Nephron progenitor cell (in vitro differentiated cells): ENCODE measurements at places on chromosomes 6 and 20.

- DNase-seq = no peak
Measured at GRCh38 chr6:35069262-35069661, 71.9 kb downstream of the TCP11 start.

- DNase-seq = no peak
Measured at GRCh38 chr20:38872036-38872435, 54.2 kb upstream of the FAM83D start.

GRCh38 chr20:12358006-12358654, 440.4 kb downstream of the BTBD3 start:
- DNase-seq = no peak

- DNase-seq = peak; percentile 19
Measured at GRCh38 chr6:27617046-27617687, 144.3 kb upstream of the ZNF184 start.

DNA sequence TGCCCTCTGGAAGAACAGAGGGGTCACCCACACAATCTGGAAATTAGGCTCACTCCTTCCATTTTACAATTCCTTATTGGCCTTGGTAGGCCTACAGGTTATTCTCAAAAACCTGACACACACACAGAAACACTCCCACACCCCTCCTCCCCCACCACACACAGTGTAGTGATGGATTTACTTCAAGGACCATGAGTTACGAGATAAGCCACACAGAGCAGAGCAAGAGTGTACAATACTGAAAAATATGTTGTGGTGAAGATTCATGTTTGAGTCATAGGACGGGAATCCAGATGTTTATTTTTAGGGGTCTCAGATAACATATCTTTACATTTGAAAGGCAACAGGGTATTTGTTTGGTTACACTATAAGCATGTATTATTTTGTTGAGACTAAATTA, 291.9 kb downstream of the PLCB1 start:
- no peak for DNase-seq

DNA sequence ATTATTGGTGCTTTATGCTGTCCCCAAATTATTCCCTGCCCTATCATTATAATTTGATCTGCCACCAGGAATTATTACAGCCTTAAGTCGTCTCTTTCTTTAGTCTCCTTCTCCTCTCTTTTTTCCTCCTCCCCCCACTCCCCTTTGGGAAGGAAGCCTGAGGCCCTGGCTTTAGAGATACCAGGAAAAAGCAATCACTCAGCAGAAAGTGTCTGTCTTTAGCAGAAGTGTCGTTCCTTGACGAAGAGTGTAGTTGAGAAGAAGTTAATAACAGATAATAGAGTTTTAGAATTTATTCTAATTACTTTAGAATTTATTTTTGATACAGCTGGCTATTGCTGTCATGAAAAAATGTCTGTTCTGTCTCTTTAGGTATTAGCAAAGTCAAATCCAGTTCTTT, 16.5 kb downstream of the LIN28B start:
- DNase-seq = no peak

DNA sequence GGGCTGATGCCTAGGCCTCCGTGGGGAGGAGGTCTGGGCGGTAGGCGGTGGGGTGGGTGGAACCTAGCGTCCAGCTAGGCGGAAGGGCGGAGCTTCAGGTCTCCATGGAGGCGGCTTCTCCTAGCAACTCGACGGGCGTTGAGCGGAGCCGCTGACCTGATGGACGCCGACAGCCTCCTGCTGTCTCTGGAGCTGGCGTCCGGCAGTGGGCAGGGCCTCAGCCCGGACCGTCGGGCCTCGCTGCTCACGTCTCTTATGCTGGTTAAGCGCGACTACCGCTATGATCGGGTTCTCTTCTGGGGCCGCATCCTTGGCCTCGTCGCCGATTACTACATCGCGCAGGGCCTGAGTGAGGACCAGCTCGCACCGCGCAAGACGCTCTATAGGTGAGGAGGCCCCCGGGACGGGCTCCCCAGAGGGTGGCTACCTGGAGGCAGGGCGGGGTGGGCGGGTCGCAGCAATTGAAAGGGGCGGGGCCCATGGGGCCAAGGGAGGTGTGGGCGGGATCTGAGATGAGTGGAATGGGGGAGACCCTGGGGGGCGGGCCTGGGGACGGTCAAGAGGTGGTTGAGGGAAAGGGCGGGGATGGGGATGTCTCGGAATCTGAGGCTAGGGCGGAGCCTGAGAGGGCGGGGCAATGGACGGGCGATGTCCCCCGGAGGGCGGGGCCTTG, at the start of gene RSPH9:
TSS of gene RSPH9 (plus strand) at position 97 of the 673 bp plus-strand sequence. CDS start at position 160, 63 bp downstream.
- peak; percentile 88 for DNase-seq

DNA sequence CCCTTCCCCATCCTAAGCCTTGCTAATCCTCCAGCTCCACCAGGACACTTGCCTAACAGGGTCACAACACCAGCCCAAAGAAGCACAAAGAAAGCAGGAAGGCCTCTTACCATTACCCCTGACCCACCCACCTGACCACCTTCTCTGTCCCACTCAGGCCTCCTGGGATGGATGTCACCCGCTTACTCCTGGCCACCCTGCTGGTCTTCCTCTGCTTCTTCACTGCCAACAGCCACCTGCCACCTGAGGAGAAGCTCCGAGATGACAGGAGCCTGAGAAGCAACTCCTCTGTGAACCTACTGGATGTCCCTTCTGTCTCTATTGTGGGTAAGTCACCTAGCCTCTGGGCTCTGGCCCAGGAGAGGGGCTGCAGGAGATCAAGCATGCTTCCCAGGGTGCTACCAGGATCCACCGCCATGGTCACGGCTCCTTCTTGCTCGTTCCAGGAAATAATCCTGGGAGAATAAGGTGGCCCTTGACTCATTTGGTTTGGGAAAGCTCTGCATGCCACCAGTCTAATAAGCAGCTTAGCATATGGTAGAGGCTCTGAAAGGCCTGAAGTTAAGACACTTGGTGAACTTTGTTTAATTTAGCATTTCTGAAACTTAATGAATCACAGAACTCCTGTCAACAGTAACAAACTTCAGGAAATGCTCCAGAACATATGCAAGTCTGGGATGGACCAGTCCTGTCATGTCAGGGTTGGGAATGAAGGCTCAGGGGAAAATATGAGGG, 19.2 kb downstream of the ASIP start:
- no peak for DNase-seq

DNA sequence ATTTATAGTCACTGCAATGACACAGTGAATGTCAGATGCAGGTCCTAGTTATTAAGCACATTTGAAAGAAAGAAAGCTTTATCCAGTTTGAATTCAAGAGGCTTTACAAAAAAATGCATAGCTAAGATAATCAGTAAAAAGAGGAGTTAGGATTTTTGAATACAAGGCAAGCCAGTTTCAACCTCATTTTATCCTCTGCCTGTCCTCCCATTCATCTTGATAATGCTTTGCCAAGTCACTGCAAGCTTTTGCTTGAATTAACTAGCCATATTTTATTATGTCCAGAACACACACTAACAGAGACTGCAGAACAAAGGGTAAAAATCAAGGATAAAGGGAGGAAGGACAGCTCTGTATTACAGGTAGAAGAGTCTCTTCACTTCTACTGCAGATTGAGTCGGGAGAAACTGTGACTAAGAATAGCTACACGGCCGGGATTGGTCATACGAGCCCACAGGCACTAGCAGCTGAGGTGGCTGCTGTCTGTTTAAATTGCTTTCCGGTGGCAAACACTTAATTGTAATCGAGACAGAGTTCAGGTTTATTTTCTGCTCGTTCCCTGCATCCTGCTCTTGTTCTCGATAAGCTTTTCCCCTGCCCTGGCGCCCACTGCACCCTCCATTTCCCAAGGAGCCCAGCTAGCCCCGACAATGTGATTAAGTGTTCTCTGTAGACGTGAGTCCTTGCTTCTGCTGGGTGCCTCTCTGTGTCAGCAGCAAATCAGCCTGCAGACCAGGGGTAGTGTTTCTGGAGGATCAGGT, 30.5 kb upstream of the AKAP12 start:
- DNase-seq = no peak

GRCh38 chr6:12483712-12484111, 193.6 kb downstream of the EDN1 start:
- DNase-seq = no peak

DNA sequence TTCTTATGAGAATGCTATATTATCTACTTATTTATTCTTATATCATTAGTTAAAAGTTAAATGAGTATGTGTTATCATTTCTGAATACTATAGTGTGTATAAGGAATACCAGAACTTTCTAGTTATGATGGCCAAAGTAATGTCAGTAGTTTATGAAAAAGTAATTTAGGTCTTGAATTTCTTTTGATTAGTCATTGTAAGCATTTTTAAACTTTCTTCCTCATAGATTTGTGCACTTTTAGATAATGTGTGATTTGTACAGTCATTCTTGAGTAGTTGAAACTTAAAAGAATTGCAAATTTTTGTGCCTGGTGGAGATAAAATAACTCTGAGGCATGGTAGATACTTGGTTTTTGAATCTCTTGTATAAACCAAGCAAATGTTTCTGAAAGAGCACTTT, 311.3 kb downstream of the CDKAL1 start:
- DNase-seq = no peak

DNA sequence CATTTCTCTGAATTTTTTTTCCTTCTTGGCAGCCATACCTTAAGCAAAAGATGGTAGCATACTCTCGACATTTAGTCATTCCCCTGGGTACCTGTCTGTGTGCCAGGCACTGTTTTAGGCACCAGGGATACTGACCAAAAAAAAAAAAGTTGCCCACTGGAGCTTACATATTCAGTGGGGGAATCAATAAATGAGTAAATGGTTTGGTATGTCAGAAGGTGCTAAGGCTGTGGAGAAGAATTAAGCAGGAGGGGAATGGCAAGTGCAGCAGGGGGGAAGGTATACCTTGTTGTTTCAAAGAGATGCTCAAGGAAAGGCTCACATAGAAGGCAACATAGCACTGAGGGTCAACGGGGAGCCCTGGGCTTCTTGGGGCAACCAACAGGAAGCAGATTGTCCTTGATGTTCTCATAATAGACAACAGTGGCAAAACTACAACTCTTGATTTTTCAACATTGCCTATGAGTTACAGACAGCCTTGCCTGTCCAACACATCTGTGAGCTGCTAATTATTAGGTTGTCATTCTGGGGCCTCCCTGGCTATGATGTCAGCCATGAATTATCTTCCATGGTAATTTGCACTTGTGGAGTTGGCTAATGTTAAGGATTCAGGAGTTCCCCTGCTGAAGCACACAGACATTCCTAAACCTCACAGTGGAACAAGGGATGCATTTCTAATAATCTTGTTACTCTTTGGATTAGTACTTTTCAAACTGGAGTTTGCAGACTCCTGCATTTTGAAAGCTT, 19.6 kb downstream of the NT5E start:
- no peak for DNase-seq

DNA sequence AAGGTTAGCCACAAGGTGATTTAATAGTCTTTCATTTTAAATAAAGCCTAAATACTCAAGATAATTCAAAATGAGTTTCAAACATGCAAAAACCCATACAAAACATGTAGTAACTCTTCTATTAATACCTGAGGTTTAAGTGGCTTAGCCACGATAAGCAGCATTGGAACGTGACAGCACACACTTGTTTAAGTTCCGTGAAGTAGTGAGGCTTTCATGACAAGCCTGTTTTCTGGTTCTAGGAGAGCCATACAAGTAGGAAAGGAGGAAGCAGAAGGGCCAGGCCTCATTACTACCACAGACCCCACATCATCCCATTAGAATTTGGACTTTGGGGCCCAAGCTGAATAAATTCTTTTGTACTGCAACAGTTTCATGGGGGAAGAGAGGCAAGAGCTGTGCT, 54.3 kb upstream of the PRND start:
- no peak for DNase-seq

DNA sequence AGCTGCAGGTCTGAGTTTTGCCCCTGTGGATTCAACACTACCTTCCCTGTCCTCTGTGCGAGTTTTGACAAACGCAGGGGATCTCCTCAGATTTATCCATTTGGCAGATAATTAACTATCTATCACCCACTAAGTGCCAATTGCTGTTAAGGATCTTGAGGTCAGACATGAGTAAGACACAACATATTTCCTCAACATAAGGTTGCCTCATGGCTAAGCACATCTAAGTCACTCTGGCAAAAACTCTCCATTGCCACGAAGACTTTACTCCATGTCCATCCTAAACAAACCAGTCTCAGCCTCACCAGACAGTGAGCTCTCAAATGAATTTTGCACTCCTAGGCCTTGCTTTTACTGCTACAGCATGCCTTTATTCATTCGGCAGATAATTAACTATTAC, 408.4 kb downstream of the MAFB start:
- no peak for DNase-seq

- DNase-seq = no peak
Measured at GRCh38 chr20:1569415-1569881, 11.9 kb upstream of the SIRPD start.

DNA sequence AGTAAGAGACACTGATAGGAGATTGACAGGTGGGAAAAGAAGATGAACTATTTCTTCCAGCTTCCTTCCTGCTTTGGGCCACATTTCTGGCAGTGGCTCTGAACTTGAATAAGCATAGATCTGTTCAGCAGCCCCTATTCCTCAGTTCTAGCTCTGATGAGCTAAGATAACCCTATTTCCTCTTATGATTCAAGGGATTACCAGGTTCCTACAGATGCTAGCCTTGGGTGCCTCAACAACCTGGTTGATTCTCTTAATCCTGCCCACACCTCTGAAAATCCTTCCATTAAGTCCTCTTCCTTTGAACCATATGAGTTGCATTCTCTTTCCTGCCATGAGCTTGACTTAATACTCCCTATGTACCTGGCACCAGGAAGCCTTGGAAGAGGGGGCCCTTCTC, 49.8 kb upstream of the MOCS1 start:
- no peak for DNase-seq

GRCh38 chr6:41683523-41684310, 45.4 kb downstream of the MDFI start:
- peak; percentile 88 for DNase-seq

DNA sequence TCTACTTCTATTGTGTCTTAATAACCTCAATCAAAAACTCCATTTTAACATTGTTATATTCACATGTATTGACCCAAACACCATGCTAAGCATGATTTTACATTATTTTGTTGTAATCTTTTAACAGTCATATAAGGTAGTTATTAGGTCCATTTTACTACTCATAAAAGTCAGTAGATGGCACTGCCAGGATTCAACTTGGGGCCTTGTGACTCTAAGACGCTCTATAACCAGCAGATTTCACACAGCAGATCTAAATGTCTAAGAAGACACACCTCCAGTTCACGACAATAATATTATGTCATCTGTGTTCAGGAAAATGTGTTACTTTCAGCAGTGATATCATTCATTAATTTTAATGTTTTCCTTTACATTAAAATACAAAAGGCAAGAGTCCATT, 88.0 kb downstream of the FRK start:
- no peak for DNase-seq

- DNase-seq = no peak
Measured at GRCh38 chr20:23164176-23164601, 78.1 kb upstream of the CD93 start.

- DNase-seq = no peak
Measured at GRCh38 chr6:154605178-154605881, 94.8 kb upstream of the CNKSR3 start.
